ENCODE measurements at places on chromosomes 12 and 14.

DNA sequence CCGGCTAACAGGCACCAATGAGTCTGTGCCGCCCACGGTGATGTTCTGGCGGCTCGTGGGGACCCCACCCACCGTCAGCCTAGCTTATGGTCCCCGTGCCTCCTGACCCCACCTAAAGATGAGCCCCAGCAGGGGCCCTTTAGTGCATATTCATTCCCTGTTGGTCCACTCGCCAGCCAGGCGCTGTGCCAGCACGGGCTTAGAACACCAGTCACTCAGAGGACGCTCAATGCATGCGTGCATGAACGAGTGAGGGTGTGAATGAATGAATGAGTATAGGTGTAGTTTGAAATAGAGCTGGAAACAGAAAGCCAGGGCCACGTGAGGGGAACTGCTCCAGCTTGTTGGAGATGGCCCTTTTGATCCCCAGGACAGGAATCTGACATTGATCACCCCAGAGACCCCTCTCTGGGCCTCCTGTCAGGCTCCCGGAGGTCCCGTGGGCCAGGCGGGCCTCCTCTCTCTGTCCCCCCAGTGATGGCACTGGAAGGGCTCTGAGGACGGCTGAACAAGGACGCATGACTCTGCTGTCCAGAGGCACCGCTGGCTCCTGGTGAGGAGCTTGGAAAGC lies 193.9 kb upstream of the C14orf180 start:
- no peak for DNase-seq

GRCh38 chr14:47040550-47040949 lies 389.0 kb upstream of the RPL10L start:
- no peak for DNase-seq

- DNase-seq: no peak
These were observed 56.7 kb upstream of the SLC24A4 start for GRCh38 chr14:92266216-92266615.

DNA sequence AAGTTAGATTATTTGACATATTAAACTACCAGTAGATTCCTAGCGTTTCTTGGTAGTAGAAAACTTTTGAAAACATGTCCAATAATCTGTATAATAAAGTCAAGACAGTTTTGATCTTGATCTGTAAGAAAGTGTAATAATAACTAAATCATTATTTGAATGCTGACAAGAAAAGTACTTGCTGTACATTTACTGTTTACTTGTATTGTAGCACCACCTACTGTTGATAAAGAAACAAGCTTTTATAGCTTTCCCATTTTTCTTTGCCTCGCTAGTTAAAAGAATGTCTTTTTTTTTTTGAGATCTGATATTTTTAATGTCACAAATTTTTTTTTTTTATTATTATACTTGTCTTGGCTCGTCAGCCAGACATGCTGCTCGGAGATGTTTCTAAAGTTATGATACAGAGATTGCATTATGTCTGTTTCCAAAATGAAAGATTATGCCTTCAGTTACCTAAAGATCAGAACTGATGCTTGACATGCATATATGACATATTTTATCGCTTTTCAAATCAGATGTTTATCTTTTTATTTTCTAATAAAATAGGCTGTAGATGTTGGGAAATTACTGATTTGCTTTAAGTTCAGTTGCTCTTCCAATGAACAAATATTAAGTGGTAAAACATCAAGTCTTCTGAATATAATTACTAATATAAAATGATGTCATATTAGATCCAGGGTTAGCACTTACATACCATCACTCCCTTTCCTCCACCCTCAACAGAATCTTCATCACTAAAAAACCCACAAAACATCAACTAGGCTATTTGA lies 140.5 kb downstream of the AKAP6 start:
- DNase-seq: no peak

DNA sequence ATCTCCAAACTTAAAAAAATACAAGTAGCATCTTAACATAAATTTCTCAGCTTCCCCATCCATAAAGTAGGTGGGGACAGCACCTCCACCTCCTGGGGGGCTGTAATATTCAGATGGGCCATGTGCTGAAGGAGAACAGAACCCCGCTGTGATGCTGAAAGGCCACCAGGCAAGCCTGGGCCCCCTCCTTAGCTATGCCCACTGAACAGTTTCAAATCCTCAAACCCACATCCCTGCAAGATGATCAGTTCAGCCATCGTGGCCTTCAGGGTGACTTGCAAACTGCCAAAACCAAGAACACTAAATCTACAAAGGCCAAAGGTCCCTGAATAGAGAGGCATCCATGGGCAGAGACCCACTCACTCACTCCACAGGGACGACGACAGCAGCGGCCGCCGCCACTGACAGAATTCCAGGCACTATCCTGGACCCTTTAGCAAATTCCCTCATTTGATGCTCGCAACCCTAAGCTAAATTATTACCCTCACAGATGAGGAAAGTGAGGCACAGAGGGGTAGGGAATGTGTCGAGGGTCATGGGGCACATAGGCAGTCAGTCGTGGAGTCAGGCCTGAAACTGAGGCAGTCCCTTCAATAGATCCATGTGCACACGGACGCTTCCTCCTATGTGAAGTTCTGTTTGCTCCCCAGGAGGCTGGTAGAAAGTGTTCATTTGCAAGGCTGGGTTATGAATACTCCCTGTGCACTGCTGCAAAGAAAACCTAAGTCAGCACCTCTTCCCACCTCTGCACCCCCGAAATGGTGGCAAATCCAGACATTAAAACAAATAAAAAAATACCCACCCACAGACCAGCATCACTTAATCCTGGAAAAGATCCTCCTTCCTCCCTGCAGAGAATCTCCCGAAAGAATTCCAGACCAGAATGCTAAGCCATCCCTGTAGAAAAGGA lies 5.9 kb downstream of the ITPK1 start:
- DNase-seq: no peak

DNA sequence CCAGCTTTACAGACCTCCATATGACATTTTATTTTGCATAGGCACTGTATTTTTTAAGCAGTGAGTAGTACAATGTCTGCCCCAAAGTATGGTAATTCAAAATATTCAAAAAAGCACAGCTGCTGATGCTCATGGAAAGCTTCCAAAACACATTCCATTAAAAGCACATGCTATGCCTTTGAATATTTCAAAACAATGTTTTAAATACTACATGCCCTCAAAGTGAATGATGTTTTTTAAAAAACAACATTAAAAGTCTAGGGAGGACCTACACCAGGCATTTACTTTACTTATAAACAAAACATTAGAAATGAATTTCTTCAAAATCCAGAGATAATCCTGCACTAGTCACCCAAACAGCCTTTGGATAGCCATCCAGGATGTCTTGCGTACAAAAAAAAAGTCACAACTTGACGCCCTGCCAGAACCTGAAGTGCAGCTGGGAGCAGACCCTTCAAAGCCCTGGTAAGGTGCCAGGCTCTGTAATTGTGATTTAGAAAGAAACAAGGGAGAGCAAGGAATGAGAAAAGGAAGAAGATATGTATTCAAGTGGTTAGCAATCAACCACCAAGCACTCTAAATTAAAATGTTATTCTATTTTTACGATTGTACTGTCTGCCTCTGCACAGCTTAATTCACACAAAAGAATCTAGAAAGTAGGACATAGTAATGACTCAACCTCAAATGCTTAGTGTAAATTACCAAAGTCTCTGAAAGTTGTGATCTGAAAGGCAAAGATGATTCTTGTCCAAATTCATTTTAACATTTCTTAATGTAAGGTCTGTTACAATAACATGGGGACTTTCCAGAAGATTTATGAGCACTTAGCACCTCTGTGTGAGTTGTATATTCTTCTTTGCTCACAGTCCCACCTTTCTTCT lies 31.9 kb downstream of the CEP83 start:
- DNase-seq: no peak

GRCh38 chr14:33636716-33637115 lies 314.2 kb downstream of the EGLN3 start:
- DNase-seq: no peak

DNA sequence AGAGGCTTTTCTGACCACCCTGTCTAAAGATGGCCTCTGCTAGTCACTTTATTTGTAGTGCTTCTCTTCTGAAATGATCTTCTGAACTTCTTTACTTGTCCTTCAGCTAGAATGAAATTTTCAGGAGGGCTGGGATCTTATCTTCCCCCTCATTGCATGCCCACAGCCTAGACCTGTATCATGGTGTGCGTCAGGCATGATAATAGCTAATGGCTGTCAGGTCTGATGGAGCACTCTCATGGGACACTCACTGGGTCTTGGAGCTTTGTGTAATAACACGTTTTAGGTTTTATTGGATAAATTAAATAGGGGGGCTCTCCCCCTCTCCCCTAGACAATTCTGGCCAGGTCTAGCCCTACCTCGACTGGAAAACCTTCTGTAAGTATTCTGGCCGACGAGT lies 97.1 kb upstream of the NRXN3 start:
- no peak for DNase-seq

GRCh38 chr12:110590806-110591326 lies 7.7 kb upstream of the PPTC7 start:
- no peak for DNase-seq

DNA sequence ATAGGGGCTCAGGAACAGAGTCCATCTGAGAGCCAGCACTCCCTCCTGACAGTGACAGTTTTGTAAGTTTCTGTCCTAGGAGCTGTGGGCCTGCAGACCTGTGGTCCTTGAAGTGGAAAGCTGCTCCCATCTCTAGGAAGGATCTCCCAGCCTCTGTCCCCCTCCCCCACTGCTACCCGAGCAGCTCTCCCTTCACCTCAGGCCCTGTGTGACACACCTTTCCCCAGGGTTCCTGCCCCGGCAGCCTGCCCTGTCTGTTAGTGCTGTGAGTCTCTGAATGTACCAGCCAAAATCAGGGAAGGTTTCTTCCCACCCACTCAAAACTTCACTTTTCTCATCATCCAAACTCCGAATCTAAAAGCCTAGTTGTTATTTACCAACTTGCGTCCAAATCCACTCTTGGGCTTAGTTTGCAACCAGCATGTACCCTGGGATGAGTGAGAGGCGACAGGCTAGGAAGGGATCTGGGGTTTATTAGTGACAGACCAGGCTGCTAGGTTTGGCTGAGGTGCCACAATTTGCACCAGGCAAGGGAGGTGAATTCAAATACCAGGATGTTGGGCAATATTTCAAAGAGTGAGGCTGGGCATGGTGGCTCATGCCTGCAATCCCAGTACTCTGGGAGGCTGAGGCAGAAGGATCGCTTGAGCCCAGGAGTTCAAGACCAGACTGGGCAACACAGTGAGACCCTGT lies 39.9 kb downstream of the NINJ2 start:
- DNase-seq: no peak

DNA sequence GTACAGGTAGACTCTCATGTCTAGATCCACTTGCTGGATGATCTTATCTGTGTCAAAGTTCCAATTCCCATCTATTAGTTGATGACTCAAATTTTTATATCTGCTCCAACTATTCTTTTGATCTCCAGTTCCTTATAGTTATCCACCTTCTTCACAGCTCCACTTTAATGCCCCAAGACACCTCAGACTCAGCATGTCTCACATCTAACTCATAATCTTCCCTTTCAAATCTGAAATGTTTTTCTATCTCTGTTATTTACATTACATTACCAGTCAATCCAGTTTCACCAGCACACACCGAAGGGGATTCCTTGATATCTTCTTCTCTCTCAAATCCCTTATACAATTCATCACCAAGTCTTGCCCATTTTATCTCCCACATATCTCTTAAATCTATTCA lies 3.7 kb upstream of the METAP2 start:
- DNase-seq: no peak

DNA sequence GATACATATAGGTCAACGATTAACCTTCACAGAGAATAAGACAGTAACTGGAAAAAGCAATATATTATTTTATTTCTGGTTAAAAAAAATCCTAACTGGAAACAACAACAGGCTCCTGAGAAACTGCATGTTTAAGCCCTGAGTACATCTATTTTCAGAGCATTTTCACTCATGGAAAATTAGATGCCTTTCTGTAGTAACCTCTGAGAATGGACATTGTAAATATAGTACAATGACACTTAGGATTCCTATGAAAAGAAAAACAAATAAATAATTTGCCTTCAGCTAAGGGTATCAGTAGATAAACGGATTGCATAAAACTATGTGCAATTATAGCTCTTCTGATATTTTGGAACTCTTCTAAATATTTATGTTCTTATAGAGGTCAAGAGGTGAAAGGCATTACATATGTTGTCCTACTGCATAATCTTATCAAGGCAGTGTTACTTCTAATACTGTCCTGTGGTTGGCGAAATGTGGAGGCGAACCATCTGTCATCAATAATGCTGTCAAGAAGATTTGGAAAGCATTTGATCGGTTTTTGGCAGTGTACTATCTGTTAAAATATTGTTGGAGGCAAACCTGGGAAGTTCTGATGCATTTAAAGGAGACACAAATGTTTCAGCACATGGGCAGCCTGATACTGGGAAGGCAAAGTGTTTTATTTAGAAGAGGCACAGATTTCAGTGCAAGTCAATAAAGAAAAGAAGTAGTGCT lies 381.8 kb downstream of the BTG1 start:
- DNase-seq: no peak

- no peak for DNase-seq
These were observed 1.9 kb downstream of the FZD10 start for GRCh38 chr12:130164216-130164542.

DNA sequence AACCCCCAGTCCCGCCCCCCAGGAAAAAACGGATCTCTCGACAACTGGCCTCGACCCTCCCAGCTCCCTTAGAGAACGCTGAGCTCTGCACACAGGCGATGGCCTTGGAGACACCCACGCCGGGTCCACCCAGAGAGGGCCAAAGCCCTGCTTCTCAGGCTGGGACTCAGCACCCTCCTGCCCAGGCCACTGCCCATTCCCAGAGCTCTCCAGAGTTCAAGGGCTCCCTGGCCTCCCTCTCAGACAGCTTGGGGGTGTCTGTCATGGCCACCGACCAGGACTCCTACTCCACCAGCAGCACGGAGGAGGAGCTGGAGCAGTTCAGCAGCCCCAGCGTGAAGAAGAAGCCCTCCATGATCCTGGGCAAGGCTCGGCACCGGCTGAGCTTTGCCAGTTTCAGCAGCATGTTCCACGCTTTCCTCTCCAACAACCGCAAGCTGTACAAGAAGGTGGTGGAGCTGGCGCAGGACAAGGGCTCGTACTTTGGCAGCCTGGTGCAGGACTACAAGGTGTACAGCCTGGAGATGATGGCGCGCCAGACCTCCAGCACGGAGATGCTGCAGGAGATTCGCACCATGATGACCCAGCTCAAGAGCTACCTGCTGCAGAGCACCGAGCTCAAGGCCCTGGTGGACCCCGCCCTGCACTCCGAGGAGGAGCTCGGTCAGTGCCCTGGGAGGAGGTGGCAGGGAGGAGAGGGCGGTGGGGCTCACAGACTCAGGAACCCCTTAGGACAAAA lies 95.8 kb downstream of the LGMN start:
- peak; percentile 52 for DNase-seq

DNA sequence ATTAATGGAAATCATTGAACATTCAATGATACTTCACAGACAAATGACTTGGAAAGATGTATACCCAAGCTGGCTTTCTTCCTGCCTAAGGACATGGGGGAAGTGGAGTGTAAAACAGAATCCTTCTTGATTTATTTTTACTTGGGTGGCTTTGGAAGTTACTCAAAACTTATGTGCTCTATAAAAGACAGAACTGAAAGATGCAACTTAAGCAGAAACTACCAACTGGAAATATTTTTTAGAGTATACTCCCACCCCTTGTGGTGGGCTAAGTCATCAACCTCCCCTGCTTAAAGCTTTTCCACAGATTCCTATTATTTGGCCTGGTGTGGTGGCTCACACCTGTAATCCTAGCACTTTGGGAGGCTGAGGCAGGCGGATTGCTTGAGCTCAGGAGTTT lies 126.0 kb upstream of the ATP2B1 start:
- no peak for DNase-seq

GRCh38 chr12:14244876-14245669 lies 120.4 kb upstream of the ATF7IP start:
- no peak for DNase-seq

GRCh38 chr12:88310666-88311065 lies 168.6 kb downstream of the TMTC3 start:
- DNase-seq: no peak

GRCh38 chr12:31323391-31324115 lies 2.4 kb downstream of the SINHCAF start:
- peak; percentile 82 for DNase-seq
